Stimulated activated naive CD4-positive, alpha-beta T cell (primary cell): ENCODE measurements at places on chromosomes 3 and 15.

DNA sequence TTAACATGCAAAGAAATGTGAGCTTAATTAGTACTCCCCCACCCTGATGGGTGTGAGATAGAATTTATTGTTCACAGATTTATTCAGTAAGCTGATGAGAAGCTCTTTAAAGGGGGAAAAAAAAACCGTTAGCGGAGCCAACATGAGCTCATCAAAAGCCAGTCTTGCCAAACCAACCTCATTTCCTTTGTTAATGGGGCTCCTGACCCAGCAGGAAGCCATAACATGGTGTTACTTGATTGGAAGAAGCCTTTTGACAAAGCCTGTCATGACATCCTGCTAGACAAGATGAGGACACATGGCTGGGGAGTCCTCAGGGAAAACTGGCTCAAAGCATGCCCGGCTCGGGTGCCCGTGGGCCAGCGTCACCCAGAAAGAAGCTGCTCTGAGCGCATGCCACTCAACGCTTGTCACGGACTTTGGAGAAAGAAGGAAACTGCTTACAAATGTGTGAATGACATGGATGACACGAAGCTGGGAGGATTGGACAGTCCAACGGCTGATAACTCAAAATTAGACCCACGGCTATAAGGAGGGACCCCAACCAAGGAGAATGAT, 64.6 kb downstream of the SLCO2A1 start:
- no peak for DNase-seq

GRCh38 chr3:118348169-118348557, 686.5 kb downstream of the IGSF11 start:
- DNase-seq = no peak

DNA sequence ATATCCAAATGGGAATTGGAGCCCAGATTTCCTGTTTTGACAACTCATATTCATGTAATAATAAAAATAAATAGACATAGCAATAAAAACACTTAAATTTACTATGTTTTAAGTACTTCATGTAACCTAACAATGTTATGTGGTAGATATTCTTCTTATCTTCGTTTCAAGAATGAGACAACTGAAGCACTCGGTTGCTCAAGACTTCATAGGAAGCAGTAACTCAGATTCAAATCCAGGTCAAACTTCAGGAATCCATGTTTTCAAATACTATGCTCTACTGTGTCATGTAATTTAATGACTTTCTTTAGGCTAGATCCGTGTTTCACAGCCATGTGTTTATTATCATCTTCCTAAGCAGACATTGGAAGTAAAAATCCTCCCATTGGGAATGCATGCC, 492.2 kb downstream of the CNTN3 start:
- no peak for DNase-seq

DNA sequence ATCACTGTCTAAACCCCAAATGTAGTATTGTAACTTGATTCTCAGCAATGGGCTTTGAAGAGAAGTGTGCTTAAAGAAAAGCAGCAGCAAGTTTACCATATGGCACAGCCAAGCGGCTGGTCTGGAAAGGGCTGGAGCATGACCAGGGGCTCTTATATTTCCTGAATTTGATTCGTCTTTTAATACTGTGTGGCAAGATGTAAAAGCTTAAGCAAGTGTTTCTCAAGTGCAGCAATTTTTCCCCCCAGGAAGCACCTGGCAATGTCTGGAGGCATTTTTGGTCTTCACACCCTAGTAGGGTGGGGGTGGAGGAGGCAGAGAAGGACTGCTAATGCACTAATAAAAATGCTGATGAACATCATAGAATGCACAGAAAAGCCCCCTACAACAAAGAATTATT, 397.9 kb downstream of the NTRK3 start:
- DNase-seq = no peak

DNA sequence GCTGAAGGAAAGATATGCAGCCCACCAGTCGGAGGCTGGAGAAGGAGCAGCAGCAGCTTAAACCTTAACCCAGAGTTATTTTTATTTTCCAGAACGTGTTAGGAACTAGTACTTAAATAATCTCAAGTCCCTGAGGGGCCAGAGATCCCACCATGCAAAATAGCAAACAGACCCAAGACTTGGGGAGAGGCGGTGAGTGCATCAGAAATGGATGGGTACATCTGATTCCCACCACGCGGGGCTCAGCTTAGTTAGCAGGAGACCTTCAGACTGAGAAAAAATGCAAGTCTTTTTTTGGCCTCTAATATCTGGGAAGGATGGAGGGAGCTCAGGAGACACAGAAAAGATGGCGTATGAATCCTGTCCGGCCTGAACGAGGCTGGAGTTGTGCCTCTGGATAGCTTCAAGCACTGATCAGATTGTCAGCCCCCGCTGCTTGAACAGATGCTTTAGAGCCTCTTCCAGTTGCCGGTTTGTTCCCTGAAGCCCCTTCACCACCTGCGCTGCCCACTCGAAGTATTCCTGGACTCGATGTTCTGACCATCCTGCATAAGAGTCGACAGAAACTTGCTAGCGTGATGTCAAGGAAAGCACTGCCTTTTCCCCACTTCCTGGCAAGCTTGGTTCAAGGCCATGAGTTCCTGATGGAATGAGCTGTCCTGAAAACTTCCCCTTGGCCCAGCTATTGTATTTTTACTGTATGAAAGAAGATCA, 1.3 kb downstream of the HDDC3 start:
- no peak for DNase-seq
